ENCODE measurements at places on chromosomes 12 and 14.

DNA sequence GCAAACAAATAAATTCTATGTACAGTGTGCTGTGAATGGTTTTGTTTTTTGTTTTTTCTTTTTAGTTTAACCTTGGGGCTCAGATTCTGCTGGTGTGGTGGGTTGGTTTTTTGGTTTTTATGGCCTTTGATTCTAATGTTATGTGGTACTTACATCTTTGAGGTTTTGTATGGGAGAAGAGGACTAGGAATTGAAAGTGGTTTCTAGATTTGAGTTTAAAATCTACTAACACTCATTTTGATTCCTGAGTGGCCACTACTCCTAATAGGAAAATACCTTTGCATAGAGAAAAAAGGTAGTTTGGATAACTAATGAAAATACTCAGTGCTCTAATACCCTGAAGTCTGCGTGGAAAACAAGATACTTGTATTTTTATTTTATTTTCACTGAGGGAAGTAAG is 137.7 kb downstream of the MON2 start:
- DNase-seq, result no peak

- DNase-seq, result no peak
Observed at GRCh38 chr14:98408713-98409112, 863.3 kb downstream of the BCL11B start.

GRCh38 chr14:31934767-31935266 is 142.3 kb upstream of the ARHGAP5 start:
- DNase-seq, result peak; percentile 61

GRCh38 chr12:76143343-76144244 is 59.1 kb upstream of the NAP1L1 start:
- DNase-seq, result no peak

GRCh38 chr12:114760151-114760877 is 76.3 kb upstream of the TBX3 start:
- DNase-seq, result no peak

- DNase-seq, result no peak
Observed at GRCh38 chr12:27422697-27423096, 23.8 kb upstream of the SMCO2 start.

GRCh38 chr14:89399157-89399556 is 17.9 kb downstream of the FOXN3 start:
- DNase-seq, result no peak

- DNase-seq, result peak; percentile 32
Observed at GRCh38 chr14:104749111-104749649, 3.8 kb upstream of the SIVA1 start.

- no peak for DNase-seq
Observed at GRCh38 chr14:60061371-60061770, 30.4 kb upstream of the PCNX4 start.

DNA sequence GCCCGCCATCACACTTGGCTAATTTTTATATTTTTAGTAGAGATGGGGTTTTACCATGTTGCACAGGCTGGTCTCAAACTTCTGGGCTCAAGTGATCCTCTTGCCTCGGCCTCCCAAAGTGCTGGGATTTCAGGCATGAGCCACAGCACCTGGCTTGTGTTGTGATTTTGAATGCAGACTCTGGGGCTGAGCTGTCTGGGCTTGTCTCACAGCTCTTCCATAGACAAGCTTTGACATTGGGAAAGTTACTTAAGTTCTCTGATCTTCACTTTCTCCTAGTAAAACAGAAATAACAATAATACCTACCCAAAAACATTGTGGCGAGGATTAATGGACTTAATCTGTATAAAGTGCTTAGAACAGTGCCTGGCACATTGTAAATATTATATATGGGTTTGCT is 36.0 kb downstream of the TMBIM6 start:
- no peak for DNase-seq

DNA sequence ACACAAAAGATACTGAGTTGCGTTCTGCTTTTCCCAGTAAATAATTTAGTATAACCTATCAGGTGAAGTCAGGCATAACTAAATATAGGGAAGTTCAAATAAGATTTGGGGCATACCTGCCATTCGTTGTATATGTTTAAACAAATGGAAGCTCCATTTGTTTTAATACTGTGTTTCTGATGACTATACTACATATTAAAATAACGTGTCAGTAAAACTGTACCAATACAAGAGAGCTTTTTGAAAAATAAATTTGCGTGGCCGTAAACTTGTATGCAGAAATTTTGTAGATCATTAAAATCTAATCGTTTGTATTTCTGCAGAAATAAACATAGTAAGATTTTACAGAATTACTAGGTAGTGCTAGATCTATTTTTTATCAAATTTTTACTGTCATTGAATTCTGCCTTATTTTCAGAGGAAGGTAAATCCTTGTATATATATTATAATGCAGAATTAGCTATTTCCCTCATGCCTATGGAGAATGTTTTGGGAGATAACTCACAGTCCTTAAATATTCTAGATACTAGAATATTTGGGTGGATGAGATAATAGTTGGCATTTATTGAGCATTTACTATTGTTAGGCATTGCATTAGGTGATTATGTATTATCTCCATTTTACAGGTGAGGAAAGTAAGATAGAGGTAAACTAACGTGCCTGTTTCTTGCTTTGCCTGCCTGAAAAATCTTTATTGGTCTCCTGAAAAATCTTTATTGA is 1.5 kb downstream of the SCFD1 start:
- no peak for DNase-seq

- DNase-seq, result no peak
Observed at GRCh38 chr12:124524231-124524925, 43.0 kb downstream of the NCOR2 start.

- DNase-seq, result no peak
Observed at GRCh38 chr14:24052656-24053547, 1.1 kb downstream of the CARMIL3 start.

DNA sequence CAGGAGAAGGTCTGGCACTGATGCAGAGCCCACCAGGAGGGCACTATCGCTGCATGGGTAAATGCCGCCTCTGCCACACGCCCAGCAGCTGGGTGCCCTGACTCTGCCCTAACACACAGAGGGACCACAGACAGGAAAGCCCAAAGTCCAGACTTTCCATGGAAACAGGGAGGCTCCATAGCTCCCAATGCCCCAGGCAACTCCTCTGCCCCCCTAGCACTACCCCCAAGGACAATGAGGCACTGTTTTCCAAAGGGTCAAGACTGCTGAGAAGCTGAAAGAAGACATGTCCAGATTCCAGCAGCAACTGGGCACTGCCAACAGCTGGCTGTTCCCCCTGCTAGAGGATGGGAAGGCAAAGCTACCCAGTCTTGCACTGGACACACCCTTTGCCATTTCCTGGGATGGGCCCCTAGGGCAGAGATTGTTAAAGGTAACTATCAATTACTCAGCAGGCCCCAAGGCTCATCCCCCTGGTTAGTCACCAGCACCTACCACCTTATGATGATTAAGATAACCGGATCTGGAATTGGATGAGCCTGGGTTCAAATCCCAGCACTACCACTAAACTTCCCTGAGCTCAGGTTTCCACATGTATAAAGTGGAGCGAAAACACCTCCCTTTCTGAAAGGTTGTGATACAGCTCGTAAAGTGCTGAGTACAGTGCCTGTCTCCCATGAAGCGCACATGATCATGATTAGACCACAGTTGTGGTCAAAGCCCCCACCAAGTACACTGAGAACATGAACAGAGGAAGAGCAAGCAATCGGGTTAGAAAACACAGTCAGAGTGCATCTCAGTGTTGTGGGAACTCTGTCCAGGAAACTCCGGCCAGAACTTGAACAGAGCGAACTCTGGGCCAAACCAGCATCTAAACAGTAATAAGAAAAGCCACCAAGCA is 3.3 kb downstream of the PXN start:
- DNase-seq, result no peak

DNA sequence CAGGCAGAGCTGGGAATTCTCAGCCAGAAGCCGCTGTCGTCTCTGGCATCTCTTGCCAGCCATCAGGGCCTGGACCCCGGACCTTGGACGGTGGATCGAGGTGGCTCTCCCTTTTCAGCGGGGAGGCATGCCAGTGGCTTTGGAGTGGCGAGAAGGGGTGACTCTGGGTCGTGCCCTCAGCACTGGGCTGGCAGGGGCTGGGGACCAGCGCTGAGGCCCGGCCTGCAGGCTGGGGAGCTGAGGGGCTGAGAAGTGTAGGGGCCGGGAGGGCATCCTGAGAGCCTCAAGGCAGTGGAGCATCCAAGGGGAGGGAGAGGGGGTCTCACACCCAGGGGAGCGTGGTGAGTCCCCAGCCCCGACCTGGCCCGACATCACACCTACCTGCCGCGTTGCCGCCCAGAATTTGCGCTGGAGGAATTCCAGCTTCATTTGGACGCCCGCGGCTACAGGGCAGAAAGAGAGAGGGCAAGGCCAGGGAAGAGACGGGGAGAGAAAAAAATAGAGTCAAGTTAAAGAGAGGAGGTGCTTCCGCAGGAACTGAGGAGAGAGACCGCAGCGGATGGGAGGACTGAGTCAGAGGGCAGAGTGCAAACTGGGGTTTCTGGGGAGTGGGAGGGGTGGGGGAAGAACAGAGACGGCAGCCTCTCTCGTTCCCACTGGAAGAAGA is 9.0 kb upstream of the LRTM2 start:
- no peak for DNase-seq

GRCh38 chr12:4441355-4442335 is 4.0 kb downstream of the FGF6 start:
- DNase-seq, result peak; percentile 66

DNA sequence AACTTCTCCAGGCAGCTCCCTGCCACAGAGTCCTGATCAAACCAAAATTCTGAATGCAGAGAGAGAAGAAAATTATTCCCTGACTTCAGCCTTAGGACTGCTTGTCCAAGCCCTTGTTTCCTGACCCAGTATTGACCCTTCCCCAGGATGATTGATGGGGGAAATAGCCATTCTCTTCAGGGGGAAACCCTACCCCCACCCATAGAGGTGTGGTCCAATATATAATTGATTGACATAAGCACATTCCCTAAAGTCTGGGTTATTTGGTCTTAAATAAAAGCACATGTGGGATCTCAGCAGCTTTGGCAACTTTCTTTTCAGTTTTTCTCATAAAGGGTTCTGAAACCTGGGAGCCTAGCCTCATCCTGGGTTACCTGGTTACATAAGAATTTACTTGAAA is 201.2 kb upstream of the DDHD1 start:
- no peak for DNase-seq

GRCh38 chr12:50525422-50525821 is 20.6 kb downstream of the DIP2B start:
- no peak for DNase-seq

- no peak for DNase-seq
Observed at GRCh38 chr14:71117839-71118743, 210.8 kb downstream of the PCNX1 start.

DNA sequence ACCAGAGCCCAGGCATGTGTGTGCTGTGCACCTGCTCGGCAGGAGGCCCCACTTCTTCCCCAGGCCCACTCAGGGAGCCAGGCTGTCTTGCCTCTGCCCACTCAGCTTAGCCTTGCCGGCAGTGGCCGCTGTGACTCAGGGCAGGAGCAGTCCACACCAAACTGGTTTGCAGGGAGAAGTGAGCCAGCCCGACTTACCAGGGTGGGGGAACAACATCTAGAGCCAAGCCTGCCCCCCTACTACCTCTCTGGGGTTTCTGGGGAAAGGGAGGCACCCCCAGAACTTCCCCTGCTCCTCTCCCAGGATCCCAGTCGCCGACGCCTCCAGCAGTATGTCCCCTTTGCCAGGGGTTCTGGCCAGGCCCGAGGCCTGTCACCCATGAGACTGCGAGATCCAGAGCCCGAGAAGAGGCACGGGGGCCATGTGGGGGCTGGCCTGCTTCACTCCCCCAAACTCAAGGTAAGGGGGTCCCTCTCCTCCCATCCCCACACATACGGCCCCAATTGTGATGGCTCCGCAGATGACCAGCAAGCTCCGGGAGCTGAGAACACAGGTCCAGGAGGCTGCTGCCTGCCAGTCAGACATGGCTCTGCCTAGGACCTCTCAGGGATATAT is 3.0 kb downstream of the PLEKHG6 start:
- DNase-seq, result no peak

DNA sequence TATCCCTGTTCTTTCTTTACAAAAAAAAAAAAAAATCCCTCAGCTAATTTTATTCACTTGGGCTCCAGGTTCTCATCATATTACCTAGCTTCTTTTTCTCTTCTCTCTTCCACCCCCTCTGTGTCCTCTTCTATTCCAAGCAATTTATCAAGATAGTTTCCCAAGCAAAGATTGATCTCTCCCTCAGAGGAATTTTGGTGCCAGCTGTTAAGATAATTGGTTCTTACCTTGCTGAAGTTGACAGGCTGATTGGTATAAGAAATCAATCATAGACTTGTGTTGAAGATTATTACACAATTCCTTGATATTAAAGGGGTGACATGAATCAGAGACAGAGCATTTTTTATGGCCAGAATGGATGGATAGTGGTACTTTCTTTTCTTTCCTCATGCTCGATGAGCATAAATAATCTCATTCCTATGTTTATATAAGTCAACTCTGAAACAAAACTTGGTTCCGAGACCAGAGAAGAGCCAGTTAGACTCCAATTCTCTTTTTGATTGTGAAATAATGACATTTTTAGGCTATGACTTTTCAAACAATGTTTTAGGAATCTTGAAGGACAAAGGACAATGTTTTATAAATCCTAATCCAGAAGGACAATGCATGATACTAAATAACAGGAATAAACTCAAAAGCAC is 264.1 kb upstream of the PRKD1 start:
- DNase-seq, result no peak

GRCh38 chr14:32576088-32576795 is 247.1 kb downstream of the AKAP6 start:
- DNase-seq, result peak; percentile 67

GRCh38 chr14:82313889-82314288 is 780.2 kb upstream of the SEL1L start:
- peak; percentile 98 for DNase-seq
